Effector memory CD4-positive, alpha-beta T cell (primary cell): ENCODE measurements at places on chromosomes 3 and 15.

- H3K27ac ChIP-seq, result no peak overlapping the region
- no peaks in the 10 kb centered on the region for H3K27me3 ChIP-seq
- H3K4me1 ChIP-seq, result no peaks in the 10 kb centered on the region
- H3K4me3 ChIP-seq, result no peak overlapping the region
- DNase-seq, result no peak
Measured at GRCh38 chr3:48208076-48208475, 15.2 kb upstream of the CAMP start.

DNA sequence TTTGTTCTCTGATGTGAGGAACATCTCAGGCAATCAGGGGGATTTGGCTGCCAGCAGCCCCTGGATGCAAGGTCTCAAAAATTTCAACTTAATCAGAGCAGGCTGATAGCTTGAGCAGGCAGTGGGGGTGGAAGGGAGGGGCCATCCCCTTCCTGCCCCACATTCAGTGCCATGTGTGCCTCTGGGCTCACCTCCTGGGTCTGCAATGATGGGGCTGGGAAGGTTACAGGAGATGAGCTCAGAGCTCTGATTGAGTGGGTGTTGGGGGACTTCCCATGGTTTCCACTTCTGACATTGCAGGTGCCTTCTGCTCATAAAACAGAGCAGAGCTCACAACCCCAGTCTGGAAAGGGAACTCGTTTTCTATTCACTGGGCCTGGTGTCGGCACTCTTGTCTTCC lies 37.0 kb downstream of the PARP16 start:
- DNase-seq, result no peak
- H3K27ac ChIP-seq, result no peak overlapping the region
- no peaks in the 10 kb centered on the region for H3K4me1 ChIP-seq
- H3K27me3 ChIP-seq, result no peaks in the 10 kb centered on the region
- no peaks in the 10 kb centered on the region for H3K36me3 ChIP-seq

GRCh38 chr3:8575364-8576104 lies 69.1 kb downstream of the SSUH2 start:
- H3K36me3 ChIP-seq, result no peaks in the 10 kb centered on the region
- DNase-seq, result no peak
- H3K27ac ChIP-seq, result no peak overlapping the region
- H3K4me3 ChIP-seq, result no peak overlapping the region
- H3K4me1 ChIP-seq, result no peaks in the 10 kb centered on the region

GRCh38 chr3:184539801-184540435 lies 21.7 kb upstream of the EPHB3 start:
- H3K4me1 ChIP-seq, result peaks cover 3% of the 10 kb centered on the region
- no peaks in the 10 kb centered on the region for H3K27me3 ChIP-seq
- no peaks in the 10 kb centered on the region for H3K36me3 ChIP-seq
- H3K4me3 ChIP-seq, result no peak overlapping the region

DNA sequence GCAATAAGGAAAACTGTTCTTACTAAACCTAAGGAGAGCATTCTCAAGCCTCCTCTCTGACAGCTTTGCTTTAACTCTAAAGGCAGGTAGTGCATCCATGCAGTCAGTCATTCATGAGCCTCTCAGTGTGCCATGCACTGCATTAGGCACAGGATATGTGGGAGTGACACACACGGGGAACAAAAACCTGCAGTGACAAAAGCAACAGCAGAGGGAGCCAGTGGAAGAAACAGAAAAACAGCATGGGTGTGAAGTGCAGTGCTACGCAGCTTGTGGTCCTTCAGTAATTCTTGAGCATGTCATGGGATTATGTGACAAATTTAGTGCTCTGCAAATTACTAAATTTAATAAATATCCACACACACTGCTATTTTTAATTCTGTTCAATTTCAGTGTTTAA lies 230.7 kb downstream of the BBX start:
- H3K36me3 ChIP-seq, result peaks cover 7% of the 10 kb centered on the region
- H3K27me3 ChIP-seq, result no peaks in the 10 kb centered on the region
- DNase-seq, result no peak

- H3K27ac ChIP-seq, result no peak overlapping the region
- H3K4me3 ChIP-seq, result no peak overlapping the region
- H3K4me1 ChIP-seq, result peaks cover 14% of the 10 kb centered on the region
- no peaks in the 10 kb centered on the region for H3K36me3 ChIP-seq
- no peak for DNase-seq
- no peaks in the 10 kb centered on the region for H3K27me3 ChIP-seq
Measured at GRCh38 chr3:183581496-183582155, 26.1 kb upstream of the KLHL6 start.

DNA sequence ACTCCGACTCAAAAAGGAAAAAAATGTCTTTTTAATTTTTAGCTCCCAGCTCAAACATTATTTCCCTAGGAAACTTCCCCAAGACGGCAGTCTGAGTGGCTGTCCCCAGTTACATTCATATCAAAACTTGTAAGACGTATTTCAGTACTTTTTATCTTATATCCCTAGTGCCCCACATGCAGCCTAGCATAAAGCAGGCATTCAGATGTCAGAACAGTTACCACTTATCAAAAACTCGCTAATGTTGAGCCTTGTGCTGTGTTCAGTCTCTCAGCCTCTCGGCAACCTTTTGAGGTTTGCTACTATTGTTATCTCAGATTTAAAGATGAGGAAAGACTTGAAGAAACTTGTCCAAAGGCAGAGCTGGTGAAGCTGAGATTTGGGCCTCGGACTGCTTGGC lies 6.6 kb upstream of the SELENOS start:
- no peak for DNase-seq
- no peak overlapping the region for H3K4me3 ChIP-seq
- H3K27ac ChIP-seq, result no peak overlapping the region
- no peaks in the 10 kb centered on the region for H3K4me1 ChIP-seq
- peaks cover 74% of the 10 kb centered on the region for H3K36me3 ChIP-seq

DNA sequence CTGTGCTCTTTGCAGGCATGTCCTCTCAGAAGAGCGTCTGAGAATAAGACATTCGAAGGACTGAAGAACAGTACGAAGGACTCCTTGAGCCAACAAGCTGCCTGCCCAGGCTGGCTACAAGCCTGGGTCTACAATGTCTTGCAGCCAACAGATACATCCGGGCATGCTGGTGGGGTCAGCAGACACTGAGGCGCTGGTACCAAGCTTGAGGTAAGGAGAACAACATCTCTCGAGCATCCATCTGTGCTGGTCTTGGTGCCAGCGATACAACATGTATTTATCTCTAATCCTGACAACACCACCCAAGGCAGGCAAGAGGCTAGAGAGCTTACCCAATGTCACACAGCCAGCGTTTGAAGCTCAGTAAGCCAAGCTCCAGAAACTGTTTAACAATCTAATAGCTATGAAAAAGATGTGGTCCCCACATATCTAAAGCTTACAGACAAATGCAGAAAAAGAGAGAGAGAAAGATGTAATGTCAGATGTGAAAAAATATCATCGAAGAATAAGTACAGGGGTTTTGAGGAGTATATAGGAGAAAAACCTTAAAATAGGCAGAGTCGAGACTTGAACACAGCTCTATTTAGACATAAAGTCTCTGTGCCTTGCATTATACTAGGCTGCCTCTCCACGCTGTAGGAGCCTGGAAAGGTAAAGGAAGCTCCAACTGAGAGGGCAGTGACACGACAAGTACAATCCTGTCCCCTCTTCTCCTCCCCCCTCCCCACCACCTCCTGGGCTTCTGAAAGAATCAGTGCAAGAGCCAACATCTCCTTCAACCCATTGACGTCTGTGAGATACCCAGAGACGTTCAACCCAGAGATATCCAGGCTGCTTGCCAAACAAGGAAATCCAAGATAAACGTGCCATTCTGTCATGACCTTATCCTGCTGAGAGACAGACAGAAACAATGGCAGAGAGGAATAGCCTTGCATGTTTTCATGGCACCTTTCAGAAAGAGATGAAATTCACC lies 39.4 kb downstream of the WWTR1 start:
- no peaks in the 10 kb centered on the region for H3K27me3 ChIP-seq
- DNase-seq, result no peak
- no peak overlapping the region for H3K4me3 ChIP-seq
- H3K36me3 ChIP-seq, result no peaks in the 10 kb centered on the region

DNA sequence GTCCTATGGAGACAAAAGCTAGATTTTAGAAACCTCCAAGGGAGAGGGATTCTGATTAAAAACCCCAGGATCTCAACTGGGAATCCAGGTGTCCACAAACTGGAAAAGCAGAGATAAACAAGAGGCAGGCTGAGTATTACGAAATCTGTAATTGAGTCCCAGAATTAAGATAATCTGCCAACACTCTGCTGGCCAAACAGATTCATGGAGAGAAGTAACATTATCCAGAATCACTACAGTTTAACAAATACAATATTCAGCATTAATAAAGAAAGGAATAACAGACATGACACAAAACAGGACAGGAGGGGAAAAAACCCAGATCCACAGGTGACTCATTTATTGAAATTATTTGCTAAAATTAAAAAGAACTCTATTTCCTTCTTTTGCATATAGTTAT lies 227.2 kb upstream of the NANOGP8 start:
- no peaks in the 10 kb centered on the region for H3K4me1 ChIP-seq
- H3K36me3 ChIP-seq, result no peaks in the 10 kb centered on the region

DNA sequence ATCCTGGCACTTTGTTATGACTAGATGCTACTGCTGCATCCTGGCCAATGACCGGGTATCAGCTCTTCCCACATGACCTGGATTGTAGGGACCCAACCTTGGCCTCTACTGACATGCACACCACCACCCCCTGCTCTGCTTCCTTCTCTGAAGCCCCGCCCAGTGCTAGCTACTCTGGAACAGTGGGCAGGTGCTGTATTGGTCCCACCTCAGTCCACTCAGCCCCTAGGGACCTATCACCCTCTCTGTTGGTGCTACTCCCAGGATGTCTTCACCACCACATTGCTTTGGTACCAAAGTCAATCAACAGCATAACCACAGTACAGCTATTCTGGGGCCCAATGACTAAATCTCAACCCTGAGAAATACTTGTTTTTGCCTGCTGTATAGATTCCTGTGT lies 170.2 kb upstream of the PRICKLE2 start:
- H3K36me3 ChIP-seq, result no peaks in the 10 kb centered on the region
- no peak for DNase-seq
- H3K27ac ChIP-seq, result no peak overlapping the region
- no peaks in the 10 kb centered on the region for H3K27me3 ChIP-seq
- no peak overlapping the region for H3K4me3 ChIP-seq

DNA sequence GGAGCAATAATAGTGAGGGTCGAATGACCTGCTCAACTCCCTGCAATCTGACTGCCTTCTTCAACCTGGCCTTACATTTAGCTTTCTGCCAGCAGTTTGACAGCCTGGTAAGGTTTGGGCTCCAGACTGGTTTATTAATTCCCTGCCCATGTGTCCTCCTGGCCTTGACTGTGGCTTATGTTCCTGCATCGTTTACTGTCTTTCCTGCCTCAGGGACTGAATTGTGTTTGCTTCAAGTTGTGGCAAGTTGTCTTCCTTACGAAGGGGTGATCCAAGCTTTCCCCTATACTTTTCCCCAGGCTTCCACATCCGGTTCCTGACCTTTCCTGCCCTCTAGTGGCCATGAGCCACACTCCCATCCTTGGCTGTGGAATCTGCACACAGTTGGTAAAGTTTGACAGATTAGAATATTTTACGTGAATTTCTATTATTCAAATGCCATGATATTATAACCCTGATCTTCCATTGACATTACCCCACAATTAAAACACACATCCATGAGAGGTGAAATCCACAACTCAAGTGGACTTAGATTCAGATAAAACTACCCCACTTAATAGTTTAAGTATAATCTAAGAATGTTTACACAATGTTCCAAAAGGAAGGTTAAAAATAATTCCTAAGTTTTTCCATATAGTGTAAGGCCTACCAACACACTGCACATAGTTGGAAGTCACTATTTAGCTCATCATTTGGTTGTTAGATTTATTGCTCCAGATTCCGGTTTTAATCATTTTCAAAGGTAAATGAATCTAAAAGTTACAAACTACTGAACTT lies 95.7 kb downstream of the NEDD4 start:
- DNase-seq, result no peak
- no peak overlapping the region for H3K27ac ChIP-seq
- H3K27me3 ChIP-seq, result no peaks in the 10 kb centered on the region
- H3K4me3 ChIP-seq, result no peak overlapping the region
- H3K4me1 ChIP-seq, result no peaks in the 10 kb centered on the region

DNA sequence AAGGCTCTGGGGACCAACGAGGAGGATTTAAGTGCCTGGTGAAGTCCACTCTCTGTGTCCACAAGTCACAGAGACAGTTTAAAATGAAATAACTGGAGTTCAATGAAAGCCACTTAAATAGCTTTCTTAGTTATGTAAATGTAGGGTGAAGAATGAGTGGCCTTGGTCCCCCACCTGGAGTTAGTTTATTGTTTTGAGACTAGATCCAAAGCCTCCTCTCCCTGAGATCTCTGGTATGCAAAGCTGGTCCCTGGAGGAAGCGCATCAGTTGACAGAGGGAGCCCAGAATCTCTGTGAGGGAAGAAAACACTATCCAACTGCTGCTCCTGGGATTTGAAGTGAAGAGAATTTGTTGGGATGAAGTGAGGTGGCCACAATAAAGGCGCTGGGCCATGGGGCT lies 40.5 kb downstream of the EXOG start:
- H3K4me1 ChIP-seq, result no peaks in the 10 kb centered on the region
- H3K27ac ChIP-seq, result no peak overlapping the region
- H3K36me3 ChIP-seq, result no peaks in the 10 kb centered on the region
- no peak for DNase-seq
- no peaks in the 10 kb centered on the region for H3K27me3 ChIP-seq
- no peak overlapping the region for H3K4me3 ChIP-seq

GRCh38 chr3:70273492-70273891 lies 38.9 kb downstream of the MDFIC2 start:
- H3K36me3 ChIP-seq, result no peaks in the 10 kb centered on the region
- no peak overlapping the region for H3K27ac ChIP-seq
- H3K4me1 ChIP-seq, result no peaks in the 10 kb centered on the region
- no peaks in the 10 kb centered on the region for H3K27me3 ChIP-seq
- no peak for DNase-seq

- H3K4me1 ChIP-seq, result peaks cover 11% of the 10 kb centered on the region
- DNase-seq, result no peak
- no peak overlapping the region for H3K27ac ChIP-seq
- H3K27me3 ChIP-seq, result no peaks in the 10 kb centered on the region
Measured at GRCh38 chr3:15556512-15556911, 35.0 kb upstream of the COLQ start.

GRCh38 chr15:71121442-71121841 lies 6.2 kb downstream of the THSD4 start:
- peaks cover 2% of the 10 kb centered on the region for H3K27me3 ChIP-seq
- H3K4me3 ChIP-seq, result no peak overlapping the region
- H3K36me3 ChIP-seq, result no peaks in the 10 kb centered on the region
- H3K4me1 ChIP-seq, result no peaks in the 10 kb centered on the region
- H3K27ac ChIP-seq, result no peak overlapping the region
